ENCODE measurements at places on chromosomes 2 and 18.

DNA sequence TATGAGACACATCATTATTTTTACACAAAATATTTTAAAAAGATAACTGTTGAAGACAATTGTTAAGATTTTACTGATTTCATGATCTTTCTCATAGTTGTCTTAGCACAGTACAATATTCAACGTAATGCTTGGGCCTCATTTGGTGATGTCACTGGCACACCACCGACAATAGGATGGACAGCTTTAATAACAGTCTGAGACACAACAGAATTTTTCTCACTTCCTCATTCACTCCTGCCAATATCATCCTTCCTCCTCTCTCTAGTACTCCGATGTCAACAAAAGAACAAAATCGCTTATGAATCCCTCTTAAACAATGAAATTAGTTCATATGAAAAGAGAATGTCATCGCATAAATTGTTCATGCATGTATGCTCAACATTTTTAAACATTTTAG, 461.9 kb upstream of the CDH7 start:
- DNase-seq: no peak

GRCh38 chr2:72097276-72097675, 50.4 kb downstream of the CYP26B1 start:
- no peak for DNase-seq

DNA sequence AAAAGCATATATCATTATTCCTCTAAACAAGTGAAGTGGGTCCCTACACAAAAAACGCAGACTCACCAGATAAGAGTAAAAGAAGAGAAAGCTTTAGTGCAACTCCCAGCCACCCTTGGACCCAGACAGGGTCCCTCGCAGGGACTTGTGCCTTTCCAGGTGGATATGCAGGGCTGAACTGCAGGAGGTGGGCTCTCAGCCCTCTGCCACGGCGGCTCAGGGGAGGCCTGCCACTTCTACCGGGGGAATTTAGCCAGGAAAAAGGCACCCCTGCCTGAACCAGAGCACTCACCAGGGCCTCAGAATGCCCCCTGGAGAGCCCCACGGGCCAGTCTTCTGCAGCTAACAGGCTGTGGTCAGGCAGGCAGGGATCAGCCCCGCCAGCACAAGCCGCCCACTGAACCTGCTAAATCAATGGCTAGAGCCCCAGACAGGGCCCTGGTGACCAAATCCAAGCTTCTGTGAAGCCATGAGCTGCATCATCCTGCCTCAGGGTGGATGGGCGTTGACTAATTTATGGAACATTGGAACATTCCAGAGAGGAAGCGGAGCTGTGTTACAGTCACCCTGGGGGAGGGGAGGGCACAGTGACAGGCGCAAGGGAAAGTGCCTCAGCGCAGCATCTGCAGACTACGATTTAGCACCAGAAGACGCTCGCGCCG, 209.3 kb downstream of the EIPR1 start:
- DNase-seq: no peak

DNA sequence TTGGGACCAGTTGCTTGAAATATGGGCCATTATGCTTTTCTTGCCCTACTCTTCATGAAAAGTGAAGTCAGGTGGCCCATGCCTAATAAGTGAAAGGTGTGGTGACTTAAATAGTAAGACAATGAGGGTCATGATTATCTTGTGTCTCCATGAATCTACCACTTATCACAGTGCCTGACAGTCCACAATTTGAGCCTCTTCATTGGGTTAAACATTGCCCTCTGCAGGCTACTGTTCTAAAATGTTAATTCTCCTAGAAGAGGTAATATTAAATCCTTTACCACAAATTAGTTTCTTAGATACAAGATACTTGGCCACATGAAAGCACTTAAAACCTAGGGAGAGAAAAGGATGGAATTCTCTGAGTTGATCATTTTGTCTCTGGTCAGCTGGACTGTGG, 4.0 kb downstream of the EGR4 start:
- no peak for DNase-seq

DNA sequence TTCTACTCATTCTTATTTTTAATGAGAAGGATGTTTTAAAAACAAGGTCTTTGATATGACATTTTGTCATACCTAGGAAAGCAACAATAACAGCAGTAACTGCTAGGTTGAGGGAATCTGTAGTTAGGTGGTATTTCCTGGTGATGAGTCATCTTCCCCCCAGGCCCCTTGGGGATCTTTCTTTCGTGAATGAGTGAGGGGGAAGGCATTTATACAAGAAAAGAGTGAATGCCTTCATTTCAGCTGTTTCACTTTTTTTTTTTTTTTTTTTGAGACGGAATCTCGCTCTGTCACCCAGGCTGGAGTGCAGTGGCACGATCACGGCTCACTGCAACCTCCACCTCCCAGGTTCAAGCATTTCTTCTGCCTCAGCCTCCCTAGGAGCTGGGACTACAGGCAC, 108.6 kb downstream of the MAP4K4 start:
- no peak for DNase-seq

- no peak for DNase-seq
Measured at GRCh38 chr18:60112369-60112768, 212.6 kb downstream of the PMAIP1 start.

DNA sequence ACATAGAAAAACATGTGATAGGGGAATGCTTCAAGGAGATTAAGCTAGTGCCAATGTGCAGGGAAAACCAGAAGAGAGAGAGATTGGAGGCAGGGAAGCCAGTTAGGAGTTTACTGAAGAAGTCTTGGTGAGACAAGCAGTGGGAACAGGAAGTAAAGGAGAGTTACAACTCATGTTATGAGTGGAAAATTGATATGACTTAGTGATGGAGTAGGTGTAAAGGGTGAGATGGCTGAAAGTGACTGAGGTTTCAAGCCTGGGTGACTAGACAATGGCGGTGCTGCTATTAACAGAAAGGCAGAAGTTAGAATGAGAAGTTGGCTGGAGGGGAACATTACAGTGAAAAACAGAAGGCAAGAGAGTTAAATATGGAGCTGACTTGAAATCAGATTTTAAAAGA, 16.5 kb downstream of the DOK1 start:
- no peak for DNase-seq

GRCh38 chr2:171185165-171185818, 24.6 kb upstream of the TLK1 start:
- no peak for DNase-seq

GRCh38 chr2:13089971-13090370, 373.2 kb downstream of the TRIB2 start:
- no peak for DNase-seq

GRCh38 chr2:67945940-67946339, 116.9 kb downstream of the C1D start:
- DNase-seq: no peak

DNA sequence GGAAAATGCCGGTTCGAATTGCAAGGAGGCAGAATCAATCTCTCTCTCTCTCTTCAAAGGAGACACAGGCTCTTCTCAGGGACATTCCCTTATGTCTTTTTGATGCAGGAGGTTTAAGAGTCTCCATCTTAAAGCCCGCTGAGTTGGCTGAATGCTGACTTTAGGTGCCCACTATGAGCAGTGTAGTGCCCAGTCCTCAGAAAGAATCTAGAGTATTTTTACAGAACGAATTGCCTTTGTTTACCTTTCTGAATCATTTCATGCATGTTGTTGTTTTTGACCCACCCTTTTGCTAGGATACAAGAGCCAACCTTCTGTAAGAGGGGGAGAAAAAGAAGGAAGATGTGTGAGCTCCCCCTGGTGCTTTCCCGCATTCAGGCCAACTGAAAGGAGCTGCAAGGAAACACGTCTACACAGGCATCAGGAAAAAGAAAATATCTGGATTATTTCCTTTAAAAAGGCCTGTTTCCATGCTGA, 193.5 kb upstream of the TCF4 start:
- DNase-seq: no peak

GRCh38 chr2:219991116-219991515, 363.7 kb downstream of the SLC4A3 start:
- DNase-seq: no peak

DNA sequence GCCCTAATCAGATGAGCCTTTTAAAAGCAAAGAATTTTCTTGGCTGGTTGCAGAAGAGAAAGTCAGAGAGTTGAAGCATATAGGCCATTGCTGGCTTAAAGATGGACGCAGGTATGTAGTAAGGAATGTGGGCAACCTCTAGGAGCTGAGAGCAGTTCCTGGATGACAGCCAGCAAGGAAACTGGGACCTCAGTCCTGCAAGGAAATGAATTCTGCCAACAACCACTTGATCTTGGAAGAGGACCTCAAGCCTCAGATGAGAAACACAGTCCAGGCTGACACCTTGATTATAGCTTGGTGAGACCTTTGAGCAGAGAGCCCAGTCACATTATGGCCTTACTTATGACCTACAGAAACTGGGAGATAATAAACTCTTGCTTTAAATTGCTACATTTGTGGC, 15.7 kb downstream of the PHOSPHO2 start:
- no peak for DNase-seq

- DNase-seq: no peak
Measured at GRCh38 chr18:37734406-37734805, 168.8 kb upstream of the CELF4 start.

DNA sequence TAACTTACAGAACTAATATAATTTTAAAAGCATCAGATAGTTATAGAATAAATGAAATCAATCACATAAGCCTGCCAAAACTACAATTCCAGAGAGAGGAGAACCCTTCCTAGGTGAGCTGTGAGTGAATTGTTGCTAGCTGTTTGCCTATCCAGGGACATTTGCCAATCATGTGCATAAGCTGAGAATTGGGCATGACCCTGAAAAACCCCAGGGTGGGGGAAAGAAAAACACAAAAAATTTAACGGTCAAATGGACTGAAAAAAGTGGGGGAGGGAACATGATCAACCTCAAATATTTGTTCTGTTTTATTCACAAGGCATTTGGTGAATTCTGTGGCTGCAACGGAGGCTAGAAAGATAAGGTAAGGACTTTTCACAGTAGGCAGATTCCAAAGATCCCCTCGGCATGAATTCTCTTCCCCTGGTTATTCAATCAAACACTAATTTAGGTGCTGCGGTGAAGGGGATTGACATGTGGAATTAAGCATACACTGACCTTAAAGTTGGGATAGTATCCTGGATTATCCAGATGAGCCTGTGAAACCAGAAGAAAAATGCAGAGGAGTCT, 203.9 kb upstream of the RGPD4 start:
- DNase-seq: no peak

GRCh38 chr2:18585526-18585925, 3.8 kb downstream of the NT5C1B start:
- DNase-seq: no peak

DNA sequence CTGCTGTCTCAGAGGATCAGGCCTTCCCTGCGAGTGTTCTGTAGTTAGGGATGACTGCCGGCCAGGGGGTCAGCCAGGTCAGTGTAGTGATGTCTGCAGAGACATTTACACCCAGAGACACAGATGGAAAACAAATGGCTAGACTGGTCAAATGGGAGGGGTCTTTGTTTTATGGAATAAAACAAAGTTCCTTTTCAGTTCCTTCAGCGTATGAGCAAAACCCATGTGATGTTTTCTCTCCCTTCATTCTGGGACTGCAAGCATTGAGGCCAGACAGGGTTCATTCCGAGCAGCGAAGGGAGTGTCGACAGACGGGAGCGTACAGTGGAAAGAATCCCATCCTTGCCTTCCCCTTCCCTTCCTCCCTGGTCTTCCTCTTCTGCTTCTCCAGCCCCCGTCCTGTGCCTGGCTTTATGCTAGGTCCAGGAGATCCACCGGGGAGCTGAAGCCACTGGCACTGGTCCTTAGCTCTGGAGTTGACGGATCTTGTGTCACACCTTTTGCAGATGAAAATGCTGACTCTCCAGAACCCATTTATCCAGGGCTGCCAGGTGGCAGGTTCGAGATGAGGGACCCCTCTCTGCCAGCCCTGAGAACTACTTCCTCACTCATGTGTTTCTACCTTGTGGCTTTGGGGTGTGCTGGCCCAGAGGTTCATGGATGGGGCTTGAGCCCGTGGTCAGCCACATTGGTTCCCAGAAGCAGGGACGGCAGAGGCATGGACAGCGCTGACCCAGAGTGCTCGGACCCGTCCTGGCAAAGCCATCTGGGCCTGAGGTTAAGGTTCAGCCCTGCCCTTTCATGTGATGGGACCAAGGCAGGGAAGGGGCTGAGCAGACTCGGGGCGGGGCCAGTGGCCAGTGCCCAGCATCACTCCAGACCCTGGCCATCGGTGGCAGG, 24.2 kb downstream of the ITGB1BP1 start:
- no peak for DNase-seq

- DNase-seq: no peak
Measured at GRCh38 chr2:157843935-157844334, 32.2 kb downstream of the ACVR1 start.

GRCh38 chr2:144515099-144515695, 4.7 kb downstream of the ZEB2 start:
- no peak for DNase-seq

DNA sequence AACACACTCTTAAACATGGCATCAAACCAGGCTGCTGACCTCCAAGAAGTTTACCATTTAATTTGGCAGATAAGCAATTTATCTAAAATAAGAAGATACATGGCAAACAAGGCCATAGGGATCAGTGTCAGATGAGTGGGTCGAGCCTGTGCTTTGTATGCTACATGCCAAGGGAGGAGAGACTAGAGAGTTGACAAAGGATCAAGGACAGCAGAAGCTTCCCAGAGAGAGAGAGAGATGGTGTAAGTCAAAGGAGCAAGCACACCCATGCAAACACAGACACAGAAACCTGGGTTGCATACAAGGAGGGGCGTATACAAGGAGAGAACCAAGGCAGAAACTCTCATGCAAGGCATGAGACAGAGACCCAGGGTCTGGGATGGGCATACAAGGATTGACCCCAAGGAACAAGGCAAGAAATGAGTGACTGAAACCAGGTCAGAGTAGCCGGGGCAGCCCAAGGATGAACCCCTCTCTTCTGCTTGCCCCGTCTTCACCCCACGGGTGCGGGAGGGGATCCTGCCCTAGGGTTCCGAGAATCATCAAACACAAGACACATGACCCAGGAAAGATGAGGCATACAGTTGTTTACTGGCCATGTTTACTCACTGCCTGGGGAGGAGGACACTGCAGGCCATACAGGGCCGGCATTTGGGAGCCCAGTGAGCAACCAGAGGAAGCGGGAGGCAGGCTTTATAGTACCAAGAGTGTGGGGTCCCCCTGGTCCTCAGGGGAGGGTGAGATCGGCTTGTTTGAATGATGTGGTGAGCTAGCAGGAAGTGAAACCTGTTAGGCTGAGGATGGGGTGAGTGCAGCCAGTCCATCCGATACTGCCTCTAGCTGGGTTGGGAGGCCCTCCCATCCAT, 529.2 kb upstream of the ID2 start:
- DNase-seq: no peak

- DNase-seq: no peak
Measured at GRCh38 chr2:209806318-209806717, 34.7 kb downstream of the UNC80 start.

DNA sequence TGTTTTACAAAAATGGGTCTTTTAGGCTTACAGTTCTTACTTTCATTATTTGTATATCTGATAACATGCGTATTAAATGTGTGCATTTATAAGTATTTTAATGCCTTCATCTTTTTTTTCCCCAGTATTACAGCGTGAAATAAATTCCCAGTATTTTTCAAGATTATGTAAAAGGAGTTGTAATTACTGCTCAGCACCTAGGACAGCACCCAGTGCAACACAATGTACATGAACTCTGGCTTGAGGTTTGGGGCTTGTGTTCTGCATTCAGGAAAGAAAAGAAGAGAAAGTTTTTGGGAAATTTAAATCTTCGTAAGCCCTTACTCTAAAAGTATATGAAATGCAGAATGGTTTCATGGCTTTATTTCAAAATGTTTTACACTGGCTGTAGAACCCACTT, 16.7 kb downstream of the ZNF638 start:
- no peak for DNase-seq
